Pulmonary artery endothelial cell (primary cell): ENCODE measurements at places on chromosomes 7 and 10.

DNA sequence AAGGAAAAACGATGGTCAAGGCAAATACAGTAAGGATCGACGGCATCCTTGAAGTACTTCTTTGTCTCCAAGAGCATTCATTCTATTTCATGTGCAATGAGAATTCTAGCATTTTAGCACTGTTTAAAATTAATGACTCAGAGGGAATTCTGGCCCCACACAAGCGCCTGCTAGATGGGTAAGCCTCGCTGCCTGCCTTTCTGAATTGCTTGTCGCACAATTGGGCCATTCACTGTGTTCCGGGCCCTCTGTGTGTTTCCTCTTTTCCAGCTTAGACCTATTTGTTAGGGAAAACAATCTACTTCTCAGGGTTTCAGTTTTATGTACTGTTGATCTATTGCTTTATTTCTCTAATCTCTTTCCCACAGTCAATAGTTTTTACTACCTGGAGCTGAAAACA lies 204.7 kb upstream of the ZNF32 start:
- no peak for DNase-seq

GRCh38 chr7:135710417-135711138 lies 17.4 kb downstream of the SLC13A4 start:
- DNase-seq: no peak

- no peak for DNase-seq
Measured at GRCh38 chr7:112989531-112989930, 97.1 kb downstream of the GPR85 start.

GRCh38 chr7:672891-673290 lies 53.6 kb upstream of the DNAAF5 start:
- DNase-seq: no peak

GRCh38 chr10:87761892-87762291 lies 56.1 kb downstream of the ATAD1 start:
- DNase-seq: no peak

GRCh38 chr7:144483189-144483588 lies 79.7 kb upstream of the NOBOX start:
- DNase-seq: no peak

DNA sequence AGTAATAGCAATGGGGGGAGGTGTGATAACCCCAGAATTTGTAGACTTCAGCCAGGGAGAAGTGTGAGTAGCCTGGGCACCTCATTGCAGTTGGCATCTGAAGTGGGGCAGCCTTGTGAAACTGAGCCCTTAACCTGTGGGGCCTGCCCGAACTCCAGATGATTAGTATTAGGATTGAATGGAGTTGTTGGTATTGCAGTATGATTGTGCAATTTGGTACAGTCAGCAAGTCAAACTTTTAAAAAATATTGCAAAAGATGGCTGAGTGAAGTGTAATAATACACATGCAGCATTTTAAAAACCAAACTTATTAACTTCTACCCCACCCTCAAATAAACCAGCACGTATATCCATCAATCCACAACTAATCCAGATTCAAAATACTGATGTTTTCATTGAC lies 9.3 kb downstream of the RBM33 start:
- no peak for DNase-seq

- DNase-seq: no peak
Measured at GRCh38 chr10:5534880-5535856, 10.4 kb downstream of the CALML3 start.
